ENCODE measurements at places on chromosomes 2 and 18.

- no peak for DNase-seq
These were observed 226.7 kb upstream of the PKDCC start for GRCh38 chr2:41821167-41821566.

DNA sequence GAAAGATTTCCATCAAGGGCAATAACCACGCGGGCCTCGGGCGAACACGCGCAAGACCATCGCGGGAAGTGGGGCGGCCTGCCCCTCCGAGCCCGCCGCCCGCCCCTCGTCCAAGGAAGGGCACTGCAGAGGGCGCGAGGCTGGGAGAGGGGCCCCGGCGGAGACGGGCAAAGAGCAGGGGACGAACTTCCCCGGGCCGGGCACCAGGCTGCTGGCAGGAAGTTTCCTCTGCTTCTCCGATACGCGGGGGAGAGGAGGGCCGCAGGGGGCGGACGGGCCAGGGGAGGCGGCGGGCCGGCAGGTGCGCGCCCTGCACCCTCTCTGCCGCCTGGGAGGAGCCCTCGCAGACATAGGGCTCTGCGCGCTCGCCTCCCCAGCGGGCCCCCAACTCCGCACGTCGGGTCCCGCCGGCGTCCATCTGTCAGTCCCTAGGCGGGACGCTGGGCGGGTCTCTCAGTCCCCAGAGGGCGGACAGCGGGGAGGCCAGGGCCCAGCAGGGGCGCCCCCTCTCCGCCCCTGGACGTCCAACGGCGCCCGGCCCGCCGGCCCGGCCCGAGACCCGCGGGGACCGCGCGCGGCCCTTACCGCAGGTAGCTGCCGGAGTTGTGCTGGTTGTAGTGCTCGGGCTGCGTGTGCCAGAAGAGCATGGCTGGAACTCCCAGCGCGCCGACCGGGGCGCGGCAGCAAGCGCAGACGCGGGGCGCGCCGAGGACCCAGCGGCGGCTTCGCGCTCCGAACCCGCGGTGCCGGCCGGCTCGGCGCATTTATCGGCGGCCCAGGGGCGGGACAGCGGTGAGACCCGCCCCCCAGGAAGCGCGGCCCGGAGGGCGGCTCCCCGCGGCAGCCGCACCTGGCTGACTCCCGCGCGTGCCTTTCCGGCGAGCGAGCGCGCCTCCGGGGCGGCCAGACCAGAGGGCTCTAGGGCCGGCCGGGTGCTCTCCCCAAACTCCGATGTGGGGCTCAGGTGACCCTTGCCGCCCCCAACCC is at the start of gene TFCP2L1:
Gene TFCP2L1 (minus strand): TSS at position 740 of the 987 bp plus-strand sequence. CDS start 93 bp downstream, at position 647.
- no peak for DNase-seq

GRCh38 chr2:241603686-241604085 is 33.3 kb downstream of the THAP4 start:
- DNase-seq = no peak

- no peak for DNase-seq
These were observed 31.0 kb upstream of the ALLC start for GRCh38 chr2:3626812-3627499.

Data from left renal pelvis (tissue), 4 donors.